ENCODE measurements at places on chromosomes 2 and 18.
A peak's percentile ranks its signal among the peaks of the same experiment; 100 is the strongest.

- DNase-seq, result no peak
Observed at GRCh38 chr2:148132412-148132811, 111.5 kb downstream of the MBD5 start.

GRCh38 chr18:3214855-3215637, 4.7 kb downstream of the MYOM1 start:
- no peak for DNase-seq

DNA sequence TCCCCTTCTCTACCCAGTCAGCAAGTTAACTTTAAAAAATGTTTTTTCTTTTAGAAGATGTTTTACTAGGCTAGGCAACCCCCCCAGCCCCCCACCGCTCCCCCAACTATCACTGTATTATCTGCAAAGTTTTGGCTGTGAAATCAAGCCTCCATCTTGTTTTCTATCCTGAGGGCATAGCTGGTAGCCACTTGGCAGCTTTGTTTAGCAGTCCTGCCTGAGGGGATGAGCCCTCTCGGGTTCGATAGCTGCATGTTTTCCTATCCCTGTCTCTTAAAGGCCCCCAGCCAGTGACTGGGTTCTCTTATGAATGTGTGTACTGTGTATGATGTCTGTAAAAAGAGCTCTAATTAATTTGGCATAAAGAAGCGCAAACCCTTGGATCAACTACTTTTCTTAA, 43.4 kb downstream of the MRO start:
- no peak for DNase-seq

DNA sequence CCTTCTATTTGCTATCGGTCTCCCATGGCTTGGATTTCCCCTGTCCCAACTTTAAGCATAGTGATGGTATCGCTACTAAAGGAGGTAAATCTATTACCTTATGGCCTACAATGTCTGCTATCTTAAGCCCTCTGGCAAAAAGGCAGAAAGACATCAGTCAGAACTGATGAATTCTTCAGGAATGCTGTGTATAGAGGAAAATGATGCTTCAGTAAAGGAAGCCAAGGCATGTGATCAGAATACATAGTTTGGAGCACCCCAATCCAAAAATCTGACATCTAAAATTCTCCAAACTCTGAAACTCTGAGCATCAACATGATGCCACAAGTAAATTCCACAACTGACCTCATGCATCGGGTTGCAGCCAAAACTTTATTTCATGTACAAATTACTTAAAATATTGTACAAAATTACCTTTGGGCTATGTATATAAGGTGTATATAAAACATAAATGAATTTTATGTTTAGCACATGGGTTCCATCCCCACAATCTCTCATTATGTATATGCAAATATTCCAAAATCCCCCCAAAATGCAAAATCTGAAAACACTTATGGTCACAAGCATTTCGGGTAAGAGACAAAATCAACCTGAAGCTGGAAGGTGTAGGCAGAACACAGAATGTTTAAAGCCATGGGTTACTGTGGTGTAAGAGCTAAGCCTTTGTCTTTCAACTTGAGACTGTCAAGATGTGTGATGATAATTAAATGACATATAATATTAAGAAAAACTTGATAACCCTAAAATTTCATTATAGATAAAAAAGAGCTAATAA, 66.2 kb downstream of the CUL3 start:
- DNase-seq, result no peak

GRCh38 chr2:127179766-127180165, 40.3 kb downstream of the CYP27C1 start:
- no peak for DNase-seq

DNA sequence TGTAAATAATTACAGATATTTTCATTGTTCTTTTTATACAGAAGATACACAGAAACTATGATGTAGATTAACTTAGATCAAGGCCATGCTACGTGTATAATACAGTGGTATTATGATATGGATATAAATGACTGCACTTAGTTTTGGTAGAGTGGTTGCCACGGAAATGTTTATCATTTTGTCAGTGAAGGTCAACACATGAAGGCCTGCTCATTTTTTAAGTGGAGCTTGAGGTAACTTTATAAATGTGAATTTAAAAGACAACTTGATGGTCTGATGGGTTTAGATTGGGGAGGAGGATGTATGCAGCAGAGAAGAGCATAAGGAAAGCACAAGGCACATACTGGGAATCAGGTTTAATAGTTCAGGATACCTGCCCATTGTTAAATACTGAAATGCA, 14.4 kb upstream of the BBS5 start:
- no peak for DNase-seq

- DNase-seq, result no peak
Observed at GRCh38 chr18:49648326-49648725, 86.5 kb downstream of the LIPG start.

GRCh38 chr18:77059294-77059916, 73.2 kb downstream of the MBP start:
- DNase-seq, result no peak

- DNase-seq, result no peak
Observed at GRCh38 chr18:28269750-28270149, 92.8 kb upstream of the CDH2 start.

DNA sequence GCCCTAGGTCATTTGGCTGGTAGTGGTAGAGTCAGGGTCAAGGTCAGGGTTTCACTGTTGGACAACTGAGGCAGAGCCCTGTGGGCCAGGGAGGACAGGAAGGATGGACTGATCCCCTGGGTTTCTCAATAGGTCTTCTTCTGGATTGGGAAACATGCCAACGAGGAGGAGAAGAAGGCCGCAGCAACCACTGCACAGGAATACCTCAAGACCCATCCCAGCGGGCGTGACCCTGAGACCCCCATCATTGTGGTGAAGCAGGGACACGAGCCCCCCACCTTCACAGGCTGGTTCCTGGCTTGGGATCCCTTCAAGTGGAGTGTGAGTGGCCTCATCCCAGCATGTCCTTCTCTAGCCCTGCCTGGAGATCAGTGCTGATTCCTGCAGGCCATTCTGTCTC, 18.1 kb downstream of the VIL1 start:
- DNase-seq, result no peak

- DNase-seq, result no peak
Observed at GRCh38 chr2:67641312-67642045, 244.3 kb downstream of the ETAA1 start.

DNA sequence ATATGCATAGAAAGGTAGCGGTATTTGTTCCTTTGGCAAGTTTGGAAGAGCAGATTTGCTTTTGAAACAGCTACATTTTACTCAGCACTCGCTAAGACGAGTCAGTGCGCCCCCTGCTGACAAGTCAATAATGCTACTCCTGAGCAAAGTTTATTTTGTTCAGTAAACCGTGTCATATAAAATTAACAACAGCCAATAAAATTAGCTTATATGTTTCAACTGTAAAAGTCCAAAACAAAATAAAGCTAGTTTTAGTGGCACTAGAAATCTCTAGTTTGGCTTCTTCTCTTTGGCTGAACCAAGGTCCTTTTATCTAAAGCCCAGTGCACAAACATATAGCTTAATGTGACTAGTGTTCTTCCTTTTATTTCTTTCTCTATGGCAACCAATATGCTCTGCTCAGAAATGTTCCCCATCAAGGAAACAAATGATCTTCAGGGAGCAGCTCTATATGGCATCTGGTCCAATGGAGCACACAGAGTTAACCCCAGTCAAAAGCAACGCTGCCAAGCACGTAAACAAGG, 4.2 kb upstream of the POU3F3 start:
- peak; percentile 57 for DNase-seq

DNA sequence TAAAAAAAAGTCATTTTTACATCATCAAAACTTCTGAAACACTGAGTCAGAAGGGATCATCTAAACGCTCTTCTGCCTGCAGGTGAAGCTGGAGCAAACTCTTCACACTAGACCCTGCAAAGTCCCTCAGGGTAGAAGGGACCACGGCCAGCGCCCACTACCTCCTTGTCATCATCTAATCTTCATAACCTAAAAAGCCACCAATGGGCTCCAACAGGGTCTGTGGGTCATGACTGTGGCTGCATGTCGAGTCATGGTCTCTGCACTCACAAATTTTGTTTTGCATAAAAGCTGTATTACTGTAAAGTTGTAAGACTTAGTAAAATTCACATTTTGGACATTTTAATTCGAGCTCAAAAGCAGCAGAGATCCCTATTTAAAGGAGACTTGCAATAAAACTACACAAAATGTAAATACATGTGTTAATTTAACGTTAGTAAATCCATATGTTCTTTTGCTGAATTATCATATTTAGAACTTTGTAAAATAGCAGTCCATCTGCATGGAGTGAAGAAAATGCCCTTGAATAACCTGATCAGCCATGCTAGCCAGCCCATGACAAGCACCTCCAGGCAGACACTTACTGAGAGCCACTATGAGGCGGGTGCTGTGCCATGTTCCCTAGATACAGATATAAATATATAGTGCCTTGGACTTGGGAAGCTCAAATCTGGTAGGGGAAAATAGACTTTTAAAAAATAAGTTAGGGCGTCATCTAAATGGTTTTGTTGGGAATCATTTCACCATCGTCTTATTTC, 437.2 kb upstream of the LYPD1 start:
- DNase-seq, result no peak

DNA sequence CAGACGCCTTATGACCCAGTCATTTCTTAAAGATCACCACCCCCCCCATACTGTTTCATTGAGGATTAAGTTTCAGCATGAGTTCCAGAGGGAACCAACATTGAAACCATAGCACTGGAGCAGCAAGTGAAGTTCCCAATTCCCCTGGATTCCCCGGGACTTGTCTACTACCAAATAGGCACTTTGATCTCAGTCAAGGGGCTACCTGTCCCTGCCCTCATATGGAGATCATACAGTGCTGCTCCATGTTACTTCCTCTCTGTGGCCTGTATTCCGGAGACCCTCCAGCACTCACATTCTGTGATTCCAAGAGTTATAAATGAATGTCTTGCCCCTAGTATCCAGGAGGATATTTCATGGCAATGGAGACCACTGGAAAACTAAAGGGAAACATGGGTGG, 42.5 kb downstream of the RNF144A start:
- DNase-seq, result no peak

DNA sequence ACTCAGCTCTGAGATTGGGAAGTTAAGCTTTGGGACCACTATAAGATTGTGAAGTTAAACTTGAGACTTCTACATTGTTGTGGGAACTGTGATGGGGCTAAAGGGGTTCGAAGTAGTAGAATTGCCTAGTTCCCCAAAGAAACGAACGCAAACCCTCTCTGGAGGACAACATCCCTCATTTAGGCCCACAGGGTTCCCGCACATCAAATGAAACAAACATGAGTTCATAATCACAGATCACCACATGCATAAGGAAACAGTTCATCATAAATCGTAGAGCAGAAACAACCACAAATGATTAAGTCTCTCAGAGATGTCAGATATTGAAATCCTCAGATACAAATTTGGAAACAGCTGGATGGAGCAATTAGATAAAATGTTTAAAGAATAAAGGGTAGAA, 55.9 kb upstream of the HPCAL1 start:
- no peak for DNase-seq

- DNase-seq, result no peak
Observed at GRCh38 chr18:48361801-48362200, 47.4 kb downstream of the ZBTB7C start.

GRCh38 chr18:80183273-80184050, 63.9 kb downstream of the PARD6G start:
- DNase-seq, result no peak

DNA sequence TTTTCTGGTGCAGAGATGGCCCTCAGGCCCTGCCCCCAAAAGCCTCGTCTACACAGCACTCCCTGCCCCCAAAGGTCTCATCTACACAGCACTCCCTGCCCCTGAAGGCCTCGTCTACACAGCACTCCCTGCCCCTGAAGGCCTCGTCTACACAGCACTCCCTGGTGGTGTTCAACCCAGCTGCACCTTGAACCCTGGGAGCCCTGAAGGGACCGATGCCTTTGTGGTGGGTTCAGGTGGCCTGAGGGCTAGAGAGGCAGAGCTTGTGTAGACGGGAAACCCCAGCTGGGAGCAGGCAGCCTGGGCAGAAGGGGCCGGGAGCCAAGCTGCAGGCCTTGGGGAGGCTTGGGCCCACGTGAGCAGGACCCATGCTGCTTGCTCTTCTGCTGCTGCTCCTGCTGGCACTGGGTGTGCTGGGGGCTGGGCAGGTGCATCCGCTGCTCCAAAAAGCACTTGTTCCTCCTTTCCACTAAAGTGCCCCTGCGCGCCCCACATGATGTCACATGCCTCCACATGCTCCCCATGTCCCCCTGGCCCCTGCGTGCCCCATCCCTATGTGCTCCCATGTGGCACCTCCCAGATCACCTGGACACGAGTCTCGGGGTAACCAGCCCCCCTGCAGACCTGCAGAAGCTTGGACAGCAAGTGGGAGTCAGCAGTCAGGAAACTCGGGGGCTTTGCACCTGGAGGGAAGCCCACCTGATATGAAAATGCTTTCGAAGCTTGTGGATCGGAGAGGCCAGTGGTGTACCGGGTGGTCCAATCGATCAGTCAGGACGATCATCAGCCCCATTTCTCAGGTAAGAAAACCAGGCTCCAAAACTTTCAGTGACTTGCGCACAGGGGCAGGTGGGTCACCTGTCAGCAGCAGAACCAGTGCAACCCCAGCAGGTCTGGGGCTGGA, 94.9 kb upstream of the CTDP1 start:
- no peak for DNase-seq

DNA sequence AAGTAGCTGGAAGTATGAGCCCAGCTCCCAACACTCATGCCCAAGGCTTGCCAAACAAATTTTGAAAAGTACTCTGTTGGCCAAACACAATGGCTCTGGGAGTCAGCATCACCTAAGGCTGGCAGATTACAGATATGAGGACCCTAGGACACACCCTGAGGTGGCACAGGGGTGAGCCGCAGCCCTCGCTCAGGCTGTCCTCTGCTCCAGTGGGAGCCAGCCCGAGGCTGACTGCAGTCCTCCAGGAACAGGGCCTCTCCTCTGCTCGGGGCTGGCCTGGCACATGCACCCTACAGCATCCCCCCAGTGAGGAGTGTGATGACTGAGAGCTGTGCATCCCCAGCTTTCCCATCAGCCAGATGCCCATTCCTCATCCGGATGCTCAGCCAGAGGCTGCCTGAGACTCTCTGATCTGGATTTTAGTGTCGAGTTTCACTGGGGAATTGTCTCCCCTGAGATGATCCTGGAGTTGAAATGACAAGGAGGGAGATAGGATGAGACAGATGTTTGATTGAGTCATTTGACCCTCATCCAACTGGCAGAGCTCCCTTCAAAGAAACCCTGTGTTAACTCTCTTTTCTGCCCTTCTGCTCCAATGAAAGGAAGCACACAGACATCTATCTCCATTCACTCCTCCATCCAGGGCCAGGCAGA, 269.3 kb upstream of the NCKAP5 start:
- no peak for DNase-seq

GRCh38 chr18:11025671-11026070, 123.7 kb downstream of the PIEZO2 start:
- no peak for DNase-seq

- no peak for DNase-seq
Observed at GRCh38 chr2:153917570-153917969, 45.8 kb downstream of the GALNT13 start.

GRCh38 chr2:157262248-157262647, 4.7 kb downstream of the GALNT5 start:
- no peak for DNase-seq

- DNase-seq, result no peak
Observed at GRCh38 chr18:35415511-35416073, 38.5 kb upstream of the ZNF396 start.

GRCh38 chr2:215383652-215384279, 52.1 kb downstream of the FN1 start:
- no peak for DNase-seq
